ENCODE measurements at places on chromosomes 5 and 9.

DNA sequence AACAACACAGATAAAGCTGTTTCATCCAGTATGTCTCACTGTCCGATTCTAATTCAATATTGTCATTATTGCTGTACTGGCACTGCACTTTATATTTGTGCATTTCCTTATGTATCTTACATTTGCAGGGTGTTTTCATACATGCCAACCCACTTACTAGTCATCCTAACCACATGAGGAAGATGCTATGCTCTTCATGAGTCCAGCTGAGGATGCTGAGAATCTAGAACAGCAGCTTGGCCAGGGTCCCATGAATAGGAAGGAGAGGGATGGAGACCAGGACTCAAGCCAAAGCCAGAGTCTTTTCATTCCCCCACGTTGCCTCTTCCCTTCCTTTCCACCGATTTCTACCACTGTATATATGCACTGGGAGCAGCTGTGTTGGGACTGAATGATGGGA lies 292.8 kb upstream of the KLF4 start:
- no peak for DNase-seq

DNA sequence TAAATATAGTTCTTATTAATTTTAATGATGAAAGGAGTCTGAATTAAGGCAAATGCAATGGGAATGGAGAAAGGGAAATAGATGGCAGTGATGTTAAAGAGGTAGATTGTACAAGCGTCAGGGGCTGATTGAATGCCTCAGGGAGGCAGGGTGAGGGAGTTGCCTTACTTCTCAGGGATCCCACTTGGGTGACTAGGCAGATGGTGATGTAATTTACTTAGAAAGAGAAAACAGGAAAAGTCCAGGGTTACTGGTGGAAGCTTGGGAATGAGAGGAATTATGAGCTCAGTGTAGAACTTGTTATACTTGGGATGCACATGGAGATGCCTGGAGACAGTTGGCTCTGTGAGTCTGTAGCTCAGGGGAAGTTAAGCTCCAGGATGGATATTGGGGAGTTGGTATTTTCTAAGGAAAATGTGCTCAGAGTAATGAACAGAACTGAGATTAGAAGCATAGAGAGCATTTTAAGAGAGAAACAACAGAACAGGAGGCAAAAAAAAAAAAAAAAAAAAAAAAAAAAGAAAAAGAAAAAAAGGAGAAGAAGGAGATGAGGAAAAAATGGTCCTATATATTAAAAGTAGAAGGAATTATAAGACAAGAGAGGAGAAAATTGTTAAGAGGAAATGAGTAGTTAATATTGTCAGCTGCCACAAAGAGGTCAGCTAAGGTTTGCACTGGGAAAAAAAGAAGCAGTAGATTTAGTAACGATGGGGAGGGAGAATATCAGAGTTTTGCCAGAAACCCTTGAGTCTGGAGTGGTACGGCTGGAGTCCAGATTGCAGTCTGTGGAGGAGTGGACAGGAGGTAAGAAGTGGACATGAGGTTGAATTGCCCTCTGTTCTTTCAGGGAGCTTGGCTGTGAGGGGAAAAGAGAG lies 88.0 kb upstream of the ELL2 start:
- no peak for DNase-seq

DNA sequence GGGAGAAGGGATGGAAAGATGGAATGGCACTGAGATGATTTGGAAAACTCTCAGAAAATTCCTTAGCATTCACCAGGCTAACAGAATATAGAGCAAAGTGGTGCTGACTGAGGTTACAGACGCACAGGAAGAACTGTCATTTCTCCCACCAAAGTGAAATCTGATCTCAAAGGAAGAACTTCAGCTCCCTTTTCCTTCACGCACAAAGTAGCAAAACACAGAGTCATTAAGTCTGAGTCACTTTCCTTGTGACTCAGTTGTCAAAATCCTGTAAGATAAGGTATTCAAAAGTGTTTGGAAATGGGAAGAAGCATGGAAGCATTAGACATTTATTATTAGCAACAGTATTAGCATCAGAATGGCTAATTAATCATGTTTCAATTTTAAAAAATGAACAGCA lies 11.7 kb downstream of the MPDZ start:
- DNase-seq: no peak

- no peak for DNase-seq
These were observed 200.4 kb downstream of the ARRDC3 start for GRCh38 chr5:91182763-91183162.

- DNase-seq: peak; percentile 88
These were observed 185.5 kb downstream of the RGS3 start for GRCh38 chr9:113649054-113649453.

GRCh38 chr9:108634672-108635462 lies 220.9 kb downstream of the ACTL7B start:
- DNase-seq: no peak

GRCh38 chr5:138597661-138598400 lies 22.6 kb upstream of the HSPA9 start:
- no peak for DNase-seq

GRCh38 chr9:118957585-118957984 lies 411.6 kb downstream of the BRINP1 start:
- DNase-seq: no peak

- DNase-seq: peak; percentile 44
These were observed 849 bp downstream of the RORB start for GRCh38 chr9:74497748-74498620.

DNA sequence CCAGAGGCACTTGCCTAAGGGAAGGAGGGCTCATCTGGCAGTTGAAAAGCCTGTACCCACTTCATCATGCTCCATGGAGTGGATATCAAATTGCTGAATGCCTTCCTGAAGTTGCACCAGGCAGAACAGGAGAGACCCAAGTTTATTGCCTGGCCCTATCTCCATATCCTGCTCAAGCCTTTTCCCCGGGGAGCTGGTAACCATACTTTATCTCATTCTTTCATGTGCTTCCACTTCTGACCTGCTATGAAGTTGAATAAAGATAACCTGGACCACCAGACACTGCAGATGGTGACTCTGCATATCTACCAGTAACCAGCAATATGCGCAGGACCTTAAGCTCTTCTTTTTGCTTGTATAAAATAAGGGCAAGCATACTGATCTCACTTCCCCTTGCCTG lies 1397.5 kb upstream of the CDH6 start:
- no peak for DNase-seq

DNA sequence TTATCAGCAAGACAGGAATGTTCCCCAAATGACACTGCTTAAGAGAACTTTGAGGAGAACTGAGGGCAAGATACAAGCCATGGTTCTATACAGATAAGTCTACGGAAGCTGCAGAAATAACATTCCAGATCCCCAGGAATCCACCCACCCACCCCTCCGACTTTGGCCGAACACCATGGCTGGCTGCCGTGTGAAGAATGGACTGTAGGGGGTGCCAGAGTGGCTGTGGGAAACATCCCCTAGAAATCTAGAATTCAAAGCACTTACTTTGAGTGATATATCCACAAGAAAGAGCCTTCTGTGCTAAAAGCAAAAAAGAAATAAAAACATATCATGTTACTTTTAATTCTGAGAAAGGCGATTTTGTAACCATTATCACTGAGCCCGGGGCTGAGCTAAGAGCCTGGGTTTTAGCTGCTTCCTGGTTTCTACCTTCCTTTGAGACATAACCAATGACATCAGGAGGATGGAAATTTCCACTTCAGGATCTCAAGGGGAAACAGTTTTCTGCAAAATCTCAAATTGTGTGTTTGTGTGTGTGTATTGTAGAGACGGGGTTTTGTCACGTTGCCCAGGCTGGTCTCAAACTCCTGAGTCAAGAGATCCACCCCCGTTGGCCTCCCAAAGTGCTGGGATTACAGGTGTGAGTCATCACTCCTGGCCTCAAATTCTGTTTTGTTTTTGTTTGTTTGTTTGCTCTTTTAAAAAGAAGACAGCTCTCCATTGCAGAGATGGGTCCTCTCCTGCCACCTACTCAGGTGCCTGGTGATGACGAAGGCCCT lies 36.4 kb downstream of the GGTA1 start:
- DNase-seq: peak; percentile 76

DNA sequence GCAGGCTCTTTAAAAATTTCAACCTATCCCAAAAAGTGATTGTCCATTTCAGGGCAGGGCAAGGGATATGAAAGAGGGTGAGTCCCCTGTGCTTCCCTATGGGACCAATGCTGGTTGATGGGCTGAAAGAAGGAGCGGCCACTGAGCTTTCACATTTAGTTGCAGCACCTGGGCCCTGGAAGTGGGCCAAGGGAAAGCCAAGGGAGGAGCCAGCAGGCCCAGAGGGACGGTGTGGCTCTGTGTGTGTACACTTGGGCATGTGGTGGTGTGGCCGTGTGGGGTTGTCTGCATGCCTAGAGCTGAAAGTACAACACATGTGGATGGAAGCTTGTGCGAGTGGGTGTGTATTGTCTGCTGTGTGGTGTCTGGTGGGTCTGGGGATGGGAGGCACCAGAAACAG lies 14.0 kb upstream of the PSMD5 start:
- no peak for DNase-seq

DNA sequence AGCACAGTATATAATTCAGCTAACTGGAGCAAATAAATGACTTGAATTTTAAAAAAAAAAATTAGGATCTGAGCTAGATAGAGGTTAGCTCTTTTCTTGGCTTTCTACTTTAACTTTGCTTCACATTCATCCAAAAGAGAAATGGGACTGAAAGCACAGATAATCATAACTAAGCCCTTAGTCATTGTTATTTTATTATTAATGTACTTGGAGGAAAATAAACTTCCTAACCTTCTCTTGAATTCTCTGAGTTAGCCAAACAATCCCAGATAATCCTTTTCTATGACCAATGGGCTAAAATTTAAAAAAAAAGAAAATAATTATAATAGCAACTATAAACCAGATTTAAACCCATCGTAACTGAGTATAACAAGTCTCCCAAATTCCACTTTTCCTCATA lies 57.6 kb upstream of the RASA1 start:
- no peak for DNase-seq

DNA sequence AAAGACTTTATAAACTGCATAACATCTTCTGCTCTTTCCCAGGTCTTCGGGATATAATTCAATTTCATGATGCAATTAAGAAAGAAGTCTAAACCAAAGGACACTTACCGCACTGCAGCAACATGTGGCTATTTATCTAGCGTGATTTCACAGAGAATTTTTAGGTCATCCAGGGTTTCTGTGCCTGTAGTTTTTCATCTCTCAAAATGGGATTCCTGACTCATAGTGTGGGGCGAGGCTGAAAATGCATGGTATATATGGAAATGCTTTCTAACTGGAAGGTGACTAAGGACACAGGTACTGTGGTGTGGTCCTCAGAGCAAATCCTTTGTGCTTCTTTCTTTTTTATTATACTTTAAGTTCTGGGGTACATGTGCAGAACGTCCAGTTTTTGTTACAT lies 557.7 kb upstream of the KLF4 start:
- DNase-seq: no peak

GRCh38 chr5:32794086-32794485 lies 83.0 kb downstream of the NPR3 start:
- no peak for DNase-seq

- DNase-seq: no peak
These were observed 29.4 kb downstream of the DYNC2I2 start for GRCh38 chr9:128627127-128627715.

DNA sequence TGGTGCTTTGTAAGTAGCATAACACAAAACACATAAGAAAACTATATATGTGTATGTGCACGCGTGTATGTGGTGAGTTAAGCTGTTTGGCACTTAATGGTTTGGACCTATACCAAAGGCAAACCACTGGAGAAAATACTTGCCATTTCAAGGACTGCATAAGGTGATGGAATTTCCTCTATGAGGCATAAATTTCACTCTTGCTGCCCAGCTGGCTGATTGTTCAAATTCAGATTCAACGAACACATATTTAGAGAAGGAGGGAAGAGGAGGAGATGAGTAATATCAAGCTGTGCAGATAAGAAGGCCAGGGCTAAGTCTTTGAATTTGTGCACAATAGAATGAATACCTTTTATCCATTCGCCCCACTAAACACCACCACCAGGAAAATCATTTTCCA lies 470.6 kb upstream of the MPDZ start:
- no peak for DNase-seq

DNA sequence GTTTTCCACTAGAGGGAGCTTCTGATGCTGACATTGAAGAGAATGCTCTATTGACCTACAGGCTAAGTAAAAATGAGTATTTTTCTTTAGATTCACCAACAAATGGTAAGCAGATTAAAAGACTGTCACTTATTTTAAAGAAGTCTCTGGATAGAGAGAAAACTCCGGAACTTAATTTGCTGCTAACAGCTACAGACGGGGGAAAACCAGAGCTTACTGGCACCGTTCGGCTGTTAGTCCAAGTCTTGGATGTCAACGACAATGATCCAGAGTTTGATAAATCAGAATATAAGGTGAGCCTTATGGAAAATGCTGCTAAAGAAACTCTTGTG lies 764 bp downstream of the PCDHA11 start:
- DNase-seq: no peak

DNA sequence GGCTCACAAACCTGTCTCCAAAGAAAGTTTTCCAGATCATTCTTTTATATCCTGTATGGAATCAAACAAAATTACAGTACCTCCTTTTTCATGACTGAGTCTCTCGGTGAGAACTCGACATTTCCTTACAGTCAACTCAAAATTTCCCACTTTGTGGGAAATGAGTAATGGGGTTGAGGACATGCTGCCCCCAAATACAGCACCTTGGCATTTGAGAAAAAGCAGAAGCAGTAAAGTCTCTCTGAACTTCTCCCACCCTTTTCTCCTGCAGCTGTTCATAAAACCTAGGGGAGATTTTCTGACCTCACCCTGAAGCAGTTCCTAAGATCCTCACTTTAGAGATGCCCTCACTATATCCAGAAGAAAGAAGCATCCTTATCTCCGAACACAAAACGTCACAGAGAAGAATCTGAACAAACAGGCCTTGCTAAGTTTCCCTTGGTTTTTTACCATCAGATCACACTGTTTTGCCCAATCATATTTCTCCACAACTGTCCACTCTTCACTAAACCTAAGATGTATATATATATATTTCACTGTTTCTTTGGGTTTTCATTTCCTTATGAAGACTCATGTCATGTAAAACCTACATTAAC lies 96.1 kb upstream of the APC start:
- no peak for DNase-seq

- DNase-seq: peak; percentile 71
These were observed 19.3 kb upstream of the SLC12A7 start for GRCh38 chr5:1131191-1131621.

- DNase-seq: peak; percentile 41
These were observed 519.6 kb downstream of the CTNND2 start for GRCh38 chr5:11384441-11385250.

- no peak for DNase-seq
These were observed 147.2 kb downstream of the PCSK5 start for GRCh38 chr9:76037587-76038225.

DNA sequence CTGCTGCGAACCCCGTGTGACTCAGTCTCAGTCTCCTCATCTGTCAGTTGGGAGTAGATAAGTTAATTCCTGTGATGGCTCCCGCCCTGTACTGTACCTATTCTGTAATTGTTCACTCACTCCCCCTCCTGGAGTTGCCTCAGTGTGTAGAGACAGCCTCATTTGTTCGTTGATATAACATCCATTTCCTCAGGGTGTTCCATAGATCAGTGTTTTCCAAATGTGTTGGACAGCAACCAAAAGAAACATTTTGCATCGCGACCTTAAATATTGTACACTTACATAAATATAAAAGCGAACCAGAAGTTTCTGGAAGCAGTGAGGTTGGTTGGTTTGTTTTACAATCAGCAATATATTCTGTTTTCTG lies 698 bp downstream of the NFX1 start:
- no peak for DNase-seq

GRCh38 chr9:92724528-92725265 lies 39.9 kb downstream of the BICD2 start:
- DNase-seq: no peak

All from Right ventricle myocardium superior (tissue), 1 donor.